Sigmoid colon (tissue), 7 donors: ENCODE measurements at places on chromosomes 5 and 9. TPM values are rescaled to one million over a fixed set of nuclear protein-coding genes. Genes with fewer than 3 reads are reported as not detected.

PCDHB15 gene
- total RNA-seq, result 2.9 TPM

GRIN1 gene
- total RNA-seq, result 0.41 TPM

ZNF483 gene
- 20.3 TPM for total RNA-seq

HACD4 gene
- 13.9 TPM for total RNA-seq

PIP5KL1 gene
- 0.16 TPM for total RNA-seq

IFNA21 gene
- not detected for total RNA-seq

FBP2 gene
- not detected for total RNA-seq

TRPM6 gene
- 1.8 TPM for total RNA-seq

NUTM2G gene
- not detected for total RNA-seq
